ENCODE measurements at places on chromosomes 4 and X. TPM values are rescaled to one million over a fixed set of nuclear protein-coding genes. Genes with fewer than 3 reads are reported as not detected.

The ELOVL6 gene
- 18.7 TPM for total RNA-seq

The UBE2A gene
- total RNA-seq = 93.9 TPM

The RNF128 gene
- total RNA-seq = not detected

The RTL5 gene
- 0.08 TPM for total RNA-seq

The RNF150 gene
- total RNA-seq = not detected

The PLAC8 gene
- total RNA-seq = 198 TPM

The SERTM2 gene
- total RNA-seq = not detected

The PGAM4 gene
- 0.52 TPM for total RNA-seq

The UCP1 gene
- total RNA-seq = not detected

The PRKG2 gene
- total RNA-seq = 0.23 TPM

The CWH43 gene
- not detected for total RNA-seq

The TMPRSS11D gene
- not detected for total RNA-seq

The IL9R gene
- 66.8 TPM for total RNA-seq

The C4orf17 gene
- total RNA-seq = not detected

The RIBC1 gene
- total RNA-seq = 1.1 TPM

The MFAP3L gene
- 0.32 TPM for total RNA-seq

The JCHAIN gene
- not detected for total RNA-seq

The NEUROG2 gene
- total RNA-seq = not detected

The UNC5C gene
- total RNA-seq = not detected

The LINC00632 gene
- 0.79 TPM for total RNA-seq

The USP17L20 gene
- total RNA-seq = not detected

The CBR4 gene
- total RNA-seq = 11.7 TPM

The NWD2 gene
- not detected for total RNA-seq

The GRIA3 gene
- not detected for total RNA-seq

The USP26 gene
- total RNA-seq = not detected

The CTAG1A gene
- total RNA-seq = not detected
